NCI-H2081 (cell line): ENCODE measurements at places on chromosomes 1 and 21.

- no peak for DNase-seq
Measured at GRCh38 chr1:186763107-186763506, 65.6 kb upstream of the PLA2G4A start.

DNA sequence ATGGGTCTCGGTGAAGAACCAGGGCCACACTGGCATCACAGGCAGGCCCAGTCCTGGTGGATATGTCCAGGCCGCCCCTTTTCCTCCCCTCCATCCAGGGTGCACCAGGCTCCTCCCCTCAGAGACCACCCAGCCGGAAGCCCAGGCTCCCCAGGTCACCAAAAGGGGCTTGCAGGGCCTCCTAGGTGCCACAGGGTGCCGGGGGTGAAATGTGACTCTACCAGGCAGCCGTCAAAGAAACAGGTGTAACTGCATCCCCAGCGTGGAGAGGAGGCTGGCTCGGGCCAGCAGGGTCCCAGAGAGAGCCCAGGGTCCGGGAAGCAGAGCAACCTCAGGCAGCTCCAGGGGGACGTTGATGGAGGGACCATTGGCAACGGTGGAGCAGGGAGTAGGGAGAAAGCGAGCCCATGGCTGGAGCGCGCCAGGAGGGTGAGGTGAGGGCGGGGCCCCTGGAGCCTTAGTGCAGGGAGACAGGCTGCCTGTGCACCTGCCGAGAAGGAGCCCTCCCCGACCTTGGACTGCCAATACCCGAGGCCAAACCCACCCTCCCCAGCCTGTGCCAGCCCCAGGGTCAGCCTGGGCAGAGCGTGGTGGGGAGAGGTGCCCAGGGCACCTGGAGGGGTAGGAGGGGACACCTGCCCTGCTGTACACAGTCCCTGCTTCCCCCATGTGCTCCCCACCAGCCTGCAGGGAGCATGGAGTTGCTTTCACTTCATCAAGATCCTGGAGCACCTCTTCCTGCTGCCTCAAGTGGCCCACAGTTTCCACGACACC lies 48.3 kb upstream of the POFUT2 start:
- no peak for DNase-seq

DNA sequence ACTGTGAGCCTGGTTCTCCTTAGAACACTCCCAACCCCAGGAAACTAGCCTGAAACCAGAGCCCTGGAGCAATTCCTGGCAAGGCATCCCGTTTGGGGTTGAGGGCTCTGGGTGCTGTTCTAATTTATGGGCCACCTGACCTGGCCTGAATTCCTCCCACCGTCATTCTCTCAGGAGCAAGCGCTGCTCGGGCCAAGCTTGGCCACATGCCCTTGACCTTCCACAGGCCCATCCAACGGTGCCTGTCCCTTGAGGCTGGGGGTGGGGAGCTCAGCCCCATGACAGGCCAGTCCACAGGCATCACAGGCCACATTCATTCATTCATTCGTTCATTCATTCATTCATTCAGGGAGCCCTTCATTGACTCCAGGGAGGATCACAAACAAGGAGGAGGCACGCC lies 5.3 kb downstream of the PADI2 start:
- no peak for DNase-seq

GRCh38 chr1:18938008-18938706 lies 18.3 kb downstream of the IFFO2 start:
- no peak for DNase-seq

DNA sequence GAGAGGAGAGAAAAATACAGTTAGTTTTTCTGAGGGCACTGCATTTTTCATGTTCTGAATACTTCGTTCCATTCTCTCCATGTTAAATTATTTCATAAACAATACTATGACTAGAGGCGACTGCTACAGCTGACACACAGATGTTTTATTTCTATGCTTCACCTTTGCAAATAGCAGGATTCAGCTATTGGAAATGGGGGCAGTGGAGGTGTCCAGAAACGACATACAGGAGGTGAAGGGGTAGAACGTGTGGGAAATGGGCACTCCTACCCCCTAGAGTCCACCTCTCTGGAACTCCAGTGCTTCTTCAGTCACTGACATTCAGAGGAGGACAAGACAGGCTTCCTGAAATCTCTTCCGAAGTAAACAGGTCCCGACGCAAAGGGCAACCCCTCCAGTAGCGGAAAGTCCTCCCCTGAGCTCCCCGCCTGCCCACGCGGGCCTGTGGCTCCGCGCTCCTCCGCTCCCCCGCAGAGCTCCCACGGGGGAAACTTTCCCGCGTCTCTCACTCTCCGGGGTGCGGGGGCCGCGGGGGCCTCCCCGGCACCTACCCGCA lies 480 bp downstream of the DPYD start:
- peak; percentile 42 for DNase-seq

DNA sequence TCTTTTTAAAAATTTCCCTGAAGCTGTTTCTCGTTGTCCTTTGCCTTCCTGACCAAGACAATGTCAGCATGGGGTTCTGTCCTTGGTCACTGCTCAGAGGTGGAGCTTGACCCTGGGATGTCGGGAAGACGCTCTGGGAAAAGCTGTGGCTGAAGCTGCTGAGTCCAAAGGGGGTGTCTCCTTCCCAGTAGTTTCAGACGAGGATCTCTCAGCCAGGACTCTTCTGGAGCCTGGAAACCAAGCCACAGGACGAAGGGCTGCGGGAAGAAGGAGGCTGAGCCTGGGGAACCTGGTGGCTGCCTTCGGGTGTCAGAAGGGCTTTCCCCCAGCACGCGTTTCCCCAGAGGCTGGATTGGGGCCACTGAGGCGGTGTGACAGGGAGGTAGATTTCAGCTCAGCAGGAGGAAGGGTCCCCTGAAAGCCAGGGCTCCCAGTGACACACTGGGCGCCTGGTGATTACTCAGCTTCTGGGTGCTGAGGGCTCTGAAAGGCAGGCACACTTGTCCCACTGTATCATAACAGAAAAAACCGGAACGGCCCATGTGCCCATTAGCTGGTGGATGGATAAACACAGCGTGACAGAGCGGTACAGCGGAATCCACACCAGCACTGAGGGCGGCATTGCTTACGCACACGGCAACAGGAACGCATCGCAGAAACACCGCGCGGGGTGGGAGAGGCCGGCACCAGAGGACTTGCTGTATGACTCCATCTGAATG lies 5.0 kb upstream of the KRTAP12-1 start:
- DNase-seq, result no peak

DNA sequence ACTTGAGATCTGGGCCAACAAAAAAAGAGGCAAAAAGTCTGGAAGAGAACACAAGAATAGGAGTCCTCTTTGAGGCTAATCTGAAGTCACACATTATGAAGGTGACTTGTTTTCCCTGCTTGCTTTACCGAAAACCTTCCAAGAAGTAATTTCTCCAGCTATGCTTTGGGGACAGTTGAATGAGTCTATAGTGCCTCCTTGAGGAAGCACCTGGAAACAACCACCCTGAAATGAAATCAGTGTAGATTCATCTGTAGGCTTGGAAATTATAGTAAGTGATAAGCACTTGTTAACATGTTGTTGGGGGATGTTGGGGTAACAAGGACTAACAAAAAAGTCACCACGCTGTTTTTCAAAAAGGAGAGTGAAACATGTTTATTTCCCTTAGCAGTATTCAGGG lies 23.4 kb upstream of the RPTN start:
- no peak for DNase-seq

DNA sequence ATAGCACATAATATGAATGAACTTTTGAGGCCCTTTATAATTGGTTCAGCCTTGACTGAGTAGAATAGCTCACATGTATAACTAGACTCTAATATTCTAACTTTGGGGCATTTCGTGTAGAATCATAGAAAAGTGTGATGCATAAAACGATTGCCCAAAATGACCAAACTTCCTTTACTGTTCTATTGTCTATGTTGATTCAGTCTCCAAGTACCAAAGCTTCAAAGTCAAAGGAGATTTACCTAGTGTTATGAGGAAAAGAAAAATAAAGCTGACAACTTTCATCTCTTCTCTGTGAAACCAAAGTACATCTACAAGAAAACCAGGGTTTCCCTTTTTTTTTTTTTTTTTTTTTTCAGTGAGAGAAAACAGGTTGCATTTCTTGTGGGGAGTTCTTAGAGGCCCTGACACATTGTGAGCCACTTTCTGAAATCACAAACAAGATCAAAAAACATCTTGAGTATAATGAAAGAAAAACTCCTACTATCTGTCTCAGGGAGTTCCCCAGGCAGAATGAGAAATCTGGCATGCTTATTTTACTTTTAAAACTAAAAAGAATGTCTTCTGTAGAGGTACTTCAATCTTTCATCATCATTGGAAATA lies 183.4 kb downstream of the TNFSF18 start:
- no peak for DNase-seq

- no peak for DNase-seq
Measured at GRCh38 chr1:8969937-8970336, 24.3 kb downstream of the CA6 start.

- DNase-seq, result no peak
Measured at GRCh38 chr21:39072468-39072867, 110.8 kb downstream of the PSMG1 start.

DNA sequence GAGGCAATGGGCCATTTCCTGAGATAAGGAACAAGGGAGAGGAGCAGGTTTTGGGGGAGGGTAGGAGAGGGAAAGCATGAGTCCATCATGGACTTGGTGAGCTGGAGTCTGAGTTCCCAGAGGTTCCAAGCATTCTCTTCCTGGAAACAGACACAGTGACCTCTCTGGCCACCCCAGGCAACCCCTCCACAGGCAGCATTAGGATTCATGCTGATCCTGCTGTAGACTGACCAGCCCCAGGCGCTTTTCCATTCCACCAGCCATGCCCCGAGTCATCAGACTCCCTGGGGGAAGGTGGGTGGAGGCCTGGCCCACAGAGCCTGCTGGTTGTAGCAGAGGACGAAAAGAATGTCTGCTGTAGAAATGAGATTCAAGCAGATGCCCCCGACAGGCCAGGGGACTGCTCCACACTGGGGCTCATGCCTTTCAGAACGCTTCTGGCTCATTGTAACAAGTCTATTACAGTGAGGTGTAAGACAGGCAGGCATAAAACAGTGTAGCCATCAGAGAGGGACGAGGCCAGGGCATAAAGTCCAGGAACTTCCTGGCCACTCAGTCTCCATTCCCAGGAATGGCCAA lies 52.2 kb downstream of the KCND3 start:
- no peak for DNase-seq

DNA sequence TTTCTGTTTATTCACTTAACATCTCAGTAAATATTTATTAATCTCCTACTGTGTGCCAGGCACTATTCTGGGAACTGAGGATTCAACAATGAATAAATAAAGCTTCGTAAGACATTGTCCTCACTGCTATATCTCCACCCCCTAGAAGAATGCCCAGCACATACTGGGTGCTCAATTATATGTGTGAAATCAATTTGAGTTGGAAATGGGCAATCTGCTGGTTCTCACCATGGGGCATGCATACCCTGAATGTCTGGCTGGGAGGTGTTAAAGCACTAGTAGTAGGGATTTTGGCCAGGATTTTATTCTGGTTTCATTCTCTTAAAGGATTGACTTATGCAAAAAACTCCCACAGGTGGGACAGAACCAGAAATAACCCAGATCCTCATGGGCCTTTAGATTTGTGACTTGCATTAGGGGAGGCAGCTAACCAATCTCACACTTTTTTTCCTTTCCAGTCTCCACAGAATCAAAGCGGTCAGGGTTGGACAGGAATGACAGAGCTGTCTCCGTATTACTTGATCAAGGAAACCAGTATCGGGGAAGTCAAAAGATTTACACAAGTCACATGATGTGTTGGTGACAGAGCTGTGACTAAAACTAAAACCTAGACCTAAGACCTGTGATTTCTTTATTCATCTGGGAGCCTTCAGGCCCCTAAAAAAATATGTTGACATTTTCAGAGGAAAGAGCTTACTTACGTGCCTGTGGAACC lies 12.8 kb downstream of the GFI1 start:
- no peak for DNase-seq

- no peak for DNase-seq
Measured at GRCh38 chr1:12142891-12143630, 23.7 kb upstream of the TNFRSF1B start.

DNA sequence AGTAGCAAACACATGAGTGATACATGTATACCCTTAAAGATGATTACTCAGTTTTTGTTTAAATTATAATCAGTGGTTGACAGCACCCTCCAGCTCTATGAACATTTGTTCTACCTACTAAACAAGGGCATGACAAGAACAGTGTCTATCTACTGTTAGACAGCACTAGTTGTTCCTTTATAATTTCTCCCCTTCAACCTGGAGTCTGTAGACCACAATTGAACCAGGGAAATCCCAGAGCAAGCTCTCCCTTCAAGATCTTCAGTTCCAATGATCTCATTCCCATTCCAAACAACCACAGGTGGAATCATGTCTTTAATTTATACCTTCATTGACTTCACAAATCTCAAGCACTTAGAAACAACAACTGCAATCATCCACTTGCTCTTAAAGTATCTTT lies 216.1 kb downstream of the HHIPL2 start:
- no peak for DNase-seq

- DNase-seq, result peak; percentile 22
Measured at GRCh38 chr21:20882462-20883407, 115.5 kb upstream of the NCAM2 start.

DNA sequence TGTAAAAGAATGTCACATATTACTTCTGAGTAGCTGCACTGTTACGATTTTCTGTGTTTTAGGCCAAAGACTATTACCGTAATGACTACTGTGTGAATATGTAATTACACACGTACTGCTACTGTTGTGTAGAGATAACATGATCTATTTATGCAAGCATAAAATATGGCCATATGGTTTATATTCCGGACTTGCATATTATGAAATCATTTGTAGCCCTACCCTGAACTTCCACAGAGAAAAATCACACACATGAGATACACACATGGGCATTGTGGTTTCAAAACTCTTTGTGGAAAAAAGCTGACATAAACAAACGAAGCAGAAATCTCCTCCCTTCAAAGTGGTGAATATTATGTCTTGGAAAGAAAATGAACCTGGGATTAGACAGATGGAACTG lies 373.0 kb upstream of the ADAMTS5 start:
- DNase-seq, result no peak

GRCh38 chr1:98923667-98924066 lies 81.0 kb downstream of the PLPPR5 start:
- no peak for DNase-seq

DNA sequence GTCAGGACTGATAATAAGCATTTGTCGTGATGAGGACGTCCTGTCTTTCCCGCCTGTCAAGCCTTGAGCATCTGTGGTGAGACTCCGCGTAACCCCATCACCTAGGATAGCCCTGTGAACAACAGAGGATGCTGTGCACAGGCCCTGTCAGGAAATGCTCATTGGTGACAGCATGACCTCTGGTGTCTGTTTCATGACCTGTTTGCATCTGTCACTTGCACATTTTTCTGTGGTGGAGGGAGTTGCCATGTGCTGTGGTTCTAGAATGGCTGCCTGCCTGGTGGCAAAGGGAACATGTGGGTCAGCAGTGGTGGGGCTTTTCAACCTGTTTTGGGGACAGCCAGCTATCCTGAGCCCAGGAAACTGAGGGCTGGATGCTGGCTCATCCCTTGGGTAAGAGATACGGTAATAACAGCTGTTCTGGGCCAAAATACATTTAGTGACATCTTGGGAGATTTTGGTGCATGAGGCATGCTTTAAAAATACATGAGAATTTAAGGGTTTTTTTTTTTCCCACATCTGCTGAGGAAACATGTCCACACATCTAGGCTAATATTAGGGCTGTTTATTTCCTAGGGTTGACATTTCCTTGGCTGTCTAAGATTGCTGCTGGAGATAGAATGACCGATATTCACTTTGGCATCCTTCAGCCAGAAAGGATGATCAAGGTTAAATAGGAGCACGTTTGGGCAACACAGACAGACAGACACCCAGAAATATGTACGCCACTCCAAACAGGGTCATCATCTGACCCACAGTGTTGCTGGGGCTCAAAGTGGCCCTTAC lies 52.9 kb downstream of the KCNC4 start:
- DNase-seq, result no peak

GRCh38 chr1:22860883-22861385 lies 111.7 kb downstream of the LACTBL1 start:
- DNase-seq, result no peak
